T follicular helper cell (primary cell): ENCODE measurements at places on chromosomes 16 and 17.
A peak's percentile ranks its signal among the peaks of the same experiment; 100 is the strongest.

DNA sequence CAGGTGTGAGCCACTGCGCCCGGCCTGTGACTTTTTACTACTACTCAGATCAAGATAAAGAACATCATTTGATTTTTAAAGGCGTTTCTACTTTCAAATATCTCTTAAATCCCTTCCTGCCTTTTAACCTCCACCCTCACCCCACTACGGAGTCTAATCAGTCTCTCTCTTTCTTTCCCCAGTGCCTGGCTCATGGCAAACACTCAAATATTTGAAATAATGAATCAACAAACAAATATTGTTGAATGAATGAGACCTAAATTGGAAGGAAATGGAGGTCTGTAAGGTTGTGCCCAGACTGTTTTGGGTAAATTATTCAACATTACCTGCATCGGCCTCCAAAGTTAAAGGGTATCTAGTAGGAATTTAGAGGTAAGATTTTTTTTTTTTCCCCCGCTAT is 14.7 kb downstream of the COPZ2 start:
- DNase-seq: no peak

DNA sequence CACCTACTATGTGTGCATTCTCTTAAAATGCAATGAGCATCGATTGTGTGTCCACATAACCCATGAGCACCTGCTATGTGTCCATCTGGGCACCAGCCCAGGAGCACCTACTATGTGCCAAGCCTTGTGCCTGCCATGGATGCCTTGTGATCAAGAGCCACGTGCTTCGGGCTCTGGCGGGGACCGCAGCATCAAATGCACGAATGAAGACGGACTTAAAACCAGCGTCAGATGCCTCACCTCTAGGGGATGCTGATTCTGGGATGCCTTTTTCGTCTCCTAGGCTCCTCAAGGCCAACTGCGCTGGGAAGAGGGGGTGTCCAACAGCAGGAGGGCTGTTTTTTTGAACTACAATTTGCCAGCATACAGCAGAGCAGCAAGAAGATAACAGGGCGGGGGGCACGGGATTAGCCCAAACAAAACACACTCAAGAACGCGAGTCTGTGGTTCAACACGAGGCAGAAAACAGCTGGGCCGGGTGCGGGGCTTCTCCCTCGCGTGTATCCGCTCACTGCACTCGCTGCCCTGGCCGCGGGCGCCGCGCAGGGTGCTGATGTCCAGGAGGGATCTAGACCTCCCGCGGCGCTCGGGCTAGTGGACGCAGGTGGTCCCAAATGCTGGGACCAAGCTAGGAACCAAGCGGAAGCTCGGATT is 1.2 kb upstream of the GLIS2 start:
- DNase-seq: no peak

- no peak for DNase-seq
Measured at GRCh38 chr16:82685526-82685925, 58.8 kb downstream of the CDH13 start.

DNA sequence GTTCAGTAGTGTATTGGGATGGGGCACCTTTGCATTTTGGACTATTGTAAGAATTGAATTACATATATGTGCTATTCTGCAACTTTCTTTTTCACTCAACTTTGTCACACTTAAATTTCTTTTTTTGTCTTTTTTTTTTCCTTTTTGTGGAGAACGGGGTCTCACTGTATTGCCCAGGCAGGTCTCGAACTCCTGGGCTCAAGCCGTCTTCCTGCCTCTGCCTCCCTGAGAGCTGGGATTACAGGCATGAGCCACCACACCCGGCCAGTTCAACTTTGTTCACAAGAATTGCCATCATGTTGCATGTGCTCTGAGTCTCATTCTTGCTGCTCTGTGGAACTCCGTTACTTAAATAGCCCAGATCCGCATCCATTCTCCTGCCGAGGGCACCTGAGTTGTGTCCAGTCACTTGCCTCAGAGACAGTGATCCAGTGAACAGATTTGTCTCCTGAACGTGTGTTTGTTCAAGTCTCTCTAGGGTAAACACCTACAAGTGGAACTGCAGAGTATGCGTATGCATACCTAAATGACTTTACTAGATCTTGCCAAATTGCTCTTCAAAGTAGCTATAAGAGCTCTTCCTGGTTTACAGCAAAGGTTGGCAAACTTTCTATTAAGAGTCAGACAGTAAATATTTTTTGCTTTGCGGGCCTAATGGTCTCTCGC is 3.4 kb upstream of the SLC38A10 start:
- DNase-seq: no peak

DNA sequence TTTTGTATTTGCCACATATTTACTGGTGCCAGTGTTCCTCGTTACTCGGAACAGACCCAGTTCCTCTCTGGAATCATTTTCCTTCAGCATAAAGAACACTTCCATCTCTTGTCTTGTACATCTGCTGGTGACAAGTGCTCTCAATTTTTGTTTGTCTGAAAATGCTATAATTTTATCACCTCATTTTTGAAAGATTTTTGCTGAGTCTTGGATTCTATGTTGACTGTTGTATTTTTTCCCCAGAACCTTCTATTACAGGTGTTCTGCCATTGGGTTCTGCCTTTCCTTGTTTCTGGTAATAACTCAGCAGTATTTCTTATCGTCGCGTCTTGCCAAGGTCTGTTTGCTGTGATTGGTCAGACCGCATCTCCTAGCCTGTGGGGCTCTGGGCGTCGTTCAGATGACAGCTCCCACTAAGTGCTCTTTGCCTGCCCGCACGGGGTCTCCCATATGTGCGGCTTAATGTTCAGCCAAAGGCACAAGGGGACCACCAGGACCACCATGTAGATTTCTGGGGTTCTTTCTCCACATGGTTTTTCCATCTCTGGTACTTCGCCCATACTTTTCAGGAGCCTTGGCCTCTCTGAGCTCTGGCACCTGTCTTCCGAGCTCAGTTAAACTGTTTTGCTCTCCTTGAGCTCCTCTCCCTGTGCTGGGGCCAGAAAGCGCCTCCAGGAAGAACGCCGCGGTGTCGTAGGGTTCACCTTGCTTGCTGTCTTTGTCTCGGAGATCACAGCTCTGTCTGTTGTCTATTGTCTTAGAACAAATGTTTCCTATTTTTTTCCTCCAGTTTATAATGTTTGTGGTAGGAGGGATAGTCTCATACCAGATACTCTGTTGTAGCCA is 80.0 kb downstream of the METRNL start:
- DNase-seq: no peak

DNA sequence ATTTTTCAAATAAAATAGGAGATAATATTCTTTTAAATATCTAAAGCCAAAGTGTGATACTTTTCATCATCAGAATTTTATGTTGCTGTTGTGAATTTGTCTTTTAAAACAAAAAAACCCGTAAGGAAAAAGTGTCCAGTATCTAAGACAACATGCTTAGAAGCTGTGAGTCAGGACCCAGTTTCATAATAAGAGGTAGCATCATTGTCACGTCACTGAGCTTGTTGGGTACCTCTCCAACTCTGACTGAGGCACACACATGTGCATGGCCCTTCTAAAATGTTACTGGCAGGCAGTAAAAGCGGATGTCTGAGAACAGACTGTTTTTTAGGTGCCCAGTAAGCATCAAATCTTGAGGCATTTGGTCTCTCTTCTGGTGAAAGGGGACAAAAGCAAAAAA is 2.5 kb downstream of the CIAPIN1 start:
- DNase-seq: no peak

DNA sequence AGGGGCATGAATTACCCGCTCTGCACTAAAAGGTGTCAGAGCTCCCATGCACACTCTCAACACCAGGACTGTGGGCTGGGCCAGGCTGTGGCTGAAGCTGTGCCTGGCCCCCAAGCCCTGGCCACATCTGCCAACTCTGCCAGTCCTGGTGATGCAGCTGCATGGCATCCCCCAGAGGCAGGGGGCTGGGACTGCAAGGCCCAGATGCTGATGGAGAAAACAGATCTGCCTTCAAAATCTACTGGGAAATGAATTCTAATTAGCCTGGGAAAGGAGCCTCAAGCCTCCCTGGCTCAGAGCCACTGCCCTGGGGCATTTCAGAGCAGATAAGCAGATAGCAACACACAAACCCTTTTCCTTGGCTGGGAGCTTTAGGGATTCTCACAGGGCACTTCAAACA is 3.4 kb downstream of the CHST6 start:
- no peak for DNase-seq

GRCh38 chr16:67151431-67152097 is 766 bp upstream of the B3GNT9 start:
- no peak for DNase-seq

GRCh38 chr17:79085921-79086551 is 11.4 kb downstream of the ENGASE start:
- no peak for DNase-seq

DNA sequence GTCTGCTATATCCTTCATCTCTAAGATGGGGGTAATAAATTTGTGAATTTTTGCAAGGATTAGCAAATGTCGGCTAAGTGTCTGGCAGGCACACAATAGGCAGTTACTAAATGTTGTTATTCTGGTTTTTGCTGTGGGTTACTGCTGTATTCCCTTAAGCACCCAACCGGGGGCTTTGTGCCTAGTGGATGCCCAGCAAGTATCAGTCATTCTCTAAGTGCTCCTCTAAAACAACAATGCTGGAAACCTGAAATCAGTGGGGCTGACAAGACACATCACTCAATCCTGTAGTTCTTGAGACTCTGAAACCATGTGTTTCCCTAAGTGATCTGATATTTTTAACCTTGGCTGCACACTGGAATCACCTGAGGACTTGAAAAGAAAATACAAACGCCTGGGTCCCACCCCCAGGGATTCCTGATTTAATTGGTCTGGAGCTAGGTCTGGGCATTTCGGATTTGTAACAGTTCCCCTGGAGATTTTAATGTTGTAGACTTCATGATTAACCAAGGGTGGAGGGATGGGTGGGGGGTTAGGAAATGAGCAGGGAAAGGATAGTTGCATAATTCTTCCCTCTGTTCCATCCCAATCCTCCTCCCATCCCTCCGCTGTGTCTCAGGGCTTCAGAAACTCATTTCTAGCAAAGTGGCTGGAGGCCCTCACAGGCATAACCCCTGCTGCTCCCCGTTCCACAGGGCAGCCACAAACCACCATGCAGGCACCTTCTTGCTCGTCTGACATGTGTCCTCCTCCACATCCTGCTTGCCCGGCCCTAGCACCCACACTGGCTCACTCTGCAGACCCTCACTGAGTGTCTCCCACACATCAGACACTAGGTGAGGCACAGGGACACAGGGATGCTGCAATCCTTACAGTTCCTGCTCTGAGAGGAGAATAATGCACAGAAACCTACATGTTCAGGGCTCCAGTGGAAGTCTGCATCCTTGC is 61.7 kb upstream of the LYRM9 start:
- DNase-seq: no peak

DNA sequence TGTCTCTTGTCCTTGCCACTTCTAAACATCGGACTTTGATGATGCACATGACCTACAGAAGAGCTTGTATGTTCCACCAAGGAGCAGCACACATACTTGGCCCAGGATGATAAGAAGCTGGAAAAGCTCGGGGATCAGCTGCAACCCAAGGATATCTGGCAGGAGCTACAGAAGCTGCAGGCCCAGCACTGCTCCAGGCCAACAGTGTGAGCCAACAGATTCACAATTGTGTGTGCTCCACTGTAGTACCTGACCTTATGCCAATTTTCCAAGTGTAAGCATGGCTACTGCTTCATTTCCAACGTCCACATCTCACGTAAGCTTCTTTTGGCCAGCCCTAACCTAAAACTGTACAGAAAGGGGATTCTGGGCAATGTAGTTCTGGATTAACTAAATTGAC is 83.4 kb downstream of the COX10 start:
- no peak for DNase-seq

- peak; percentile 52 for DNase-seq
Measured at GRCh38 chr16:74999609-75000480, 1.0 kb downstream of the ZNRF1 start.

DNA sequence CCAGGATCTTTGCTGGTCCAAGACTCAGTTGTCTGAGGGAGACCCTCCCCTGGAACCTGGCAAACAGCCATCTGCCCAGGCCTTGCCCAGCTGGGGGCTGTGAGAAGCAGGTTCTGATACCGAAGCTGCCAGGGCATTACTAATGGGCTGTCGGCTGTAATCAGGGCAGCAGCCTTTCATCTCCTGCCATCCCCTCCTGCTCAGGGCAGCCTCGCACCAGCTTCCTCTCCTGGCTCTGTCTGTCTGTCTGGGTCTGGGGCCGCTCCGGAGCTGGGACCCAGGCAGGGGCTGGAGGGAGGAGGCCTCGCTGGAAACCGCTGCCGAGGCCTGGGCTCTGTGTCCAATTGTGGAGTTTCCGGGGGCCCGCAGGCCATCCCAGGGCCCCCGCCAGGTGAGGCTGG is 21.6 kb upstream of the BRD7 start:
- DNase-seq: no peak

DNA sequence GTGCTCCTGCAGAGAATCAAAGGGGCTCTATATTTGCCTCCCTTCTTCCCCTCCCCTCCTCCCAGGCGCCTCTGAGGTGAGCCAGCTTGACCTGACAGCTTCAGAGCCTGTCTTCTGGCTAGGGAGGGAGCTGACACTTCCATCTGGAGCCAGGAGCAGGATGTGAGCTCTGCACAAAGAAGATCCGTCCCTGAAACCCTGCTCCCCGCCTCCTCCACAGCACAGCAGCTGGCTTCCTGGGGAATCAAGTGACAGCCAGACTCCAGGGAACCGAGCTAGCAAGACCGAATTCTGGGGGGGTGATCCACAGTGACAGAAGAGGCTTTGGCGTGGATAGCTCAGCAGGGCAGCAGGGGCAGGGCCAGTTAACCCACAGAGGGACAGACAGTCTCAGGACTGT is 37.2 kb downstream of the CCDC182 start:
- no peak for DNase-seq
